Inflammatory macrophage treated with lipopolysaccharide for 4 hours (primary cell): ENCODE measurements at places on chromosomes 7 and 10.

GRCh38 chr10:44786286-44786850 is 124.8 kb upstream of the TMEM72 start:
- no peak for DNase-seq

DNA sequence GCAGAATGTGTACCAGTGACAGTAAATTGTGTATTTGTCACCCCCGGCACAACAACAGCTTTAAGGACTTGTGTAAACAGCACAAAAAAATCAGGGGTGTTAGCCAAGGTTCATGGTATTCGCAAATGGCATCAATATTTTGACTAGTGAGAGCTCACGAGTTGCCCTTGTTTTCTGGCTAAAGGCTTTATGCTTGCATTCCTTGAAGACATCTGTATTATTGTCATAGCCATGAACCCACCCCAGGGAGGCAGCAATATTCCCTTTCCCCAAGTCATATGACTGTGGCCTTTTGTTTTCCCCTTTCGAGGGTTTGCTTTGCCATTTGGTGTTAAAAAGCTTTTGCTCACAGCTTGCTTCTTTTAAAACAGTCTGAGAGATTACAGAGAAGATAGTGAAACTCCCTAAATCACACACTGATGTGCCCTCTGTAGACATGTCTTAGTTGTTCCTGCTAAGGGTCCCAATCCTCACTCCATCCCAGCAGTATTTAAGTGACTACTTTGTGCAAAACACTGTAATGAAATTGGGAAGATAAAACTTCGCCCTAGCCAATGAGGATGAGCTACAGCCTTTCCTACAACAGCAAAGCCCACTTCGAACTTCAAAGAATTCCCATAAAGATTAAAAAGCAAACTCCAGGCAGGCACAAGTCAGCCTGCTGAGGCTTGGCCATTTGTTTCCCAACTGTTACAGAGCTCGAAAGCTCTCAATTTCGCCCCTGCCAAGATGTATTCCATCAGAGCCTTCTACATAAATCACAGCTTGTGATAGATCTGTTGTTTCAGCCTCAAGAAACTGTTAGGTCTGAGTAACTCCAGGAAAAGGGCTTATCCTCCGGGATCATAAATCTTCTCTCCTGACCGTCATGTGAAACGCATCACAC is 172.3 kb downstream of the ADAM12 start:
- no peak for DNase-seq

DNA sequence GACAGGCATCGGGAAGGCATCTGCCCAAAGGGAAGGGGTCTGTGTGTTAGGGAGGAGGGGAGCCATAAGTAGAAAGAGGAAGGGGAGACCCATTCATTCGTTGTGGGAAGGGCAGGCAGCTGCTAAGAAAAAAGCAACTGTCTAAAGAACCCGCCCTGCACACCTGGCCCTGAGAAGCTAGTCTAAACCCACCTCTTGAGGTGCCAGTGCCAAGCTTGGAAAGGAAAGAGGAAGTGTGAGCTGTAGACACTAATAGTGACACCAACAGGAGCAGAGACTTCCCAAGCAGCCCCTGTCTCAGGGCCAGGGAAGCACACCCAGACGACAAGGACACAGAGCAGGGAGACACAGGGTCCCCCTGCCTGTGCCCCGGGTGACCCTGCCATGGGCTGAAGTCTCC is 40.8 kb upstream of the PRSS58 start:
- no peak for DNase-seq

GRCh38 chr10:132548106-132548823 is 10.7 kb downstream of the INPP5A start:
- no peak for DNase-seq

GRCh38 chr7:131188367-131189339 is 139.0 kb upstream of the MKLN1 start:
- peak; percentile 98 for DNase-seq

GRCh38 chr7:134737566-134738345 is 41.7 kb upstream of the CALD1 start:
- DNase-seq = peak; percentile 98

- DNase-seq = no peak
These were observed 200.6 kb downstream of the PTEN start for GRCh38 chr10:88063861-88064557.

- no peak for DNase-seq
These were observed 867.3 kb downstream of the TYW1 start for GRCh38 chr7:67863911-67864310.

DNA sequence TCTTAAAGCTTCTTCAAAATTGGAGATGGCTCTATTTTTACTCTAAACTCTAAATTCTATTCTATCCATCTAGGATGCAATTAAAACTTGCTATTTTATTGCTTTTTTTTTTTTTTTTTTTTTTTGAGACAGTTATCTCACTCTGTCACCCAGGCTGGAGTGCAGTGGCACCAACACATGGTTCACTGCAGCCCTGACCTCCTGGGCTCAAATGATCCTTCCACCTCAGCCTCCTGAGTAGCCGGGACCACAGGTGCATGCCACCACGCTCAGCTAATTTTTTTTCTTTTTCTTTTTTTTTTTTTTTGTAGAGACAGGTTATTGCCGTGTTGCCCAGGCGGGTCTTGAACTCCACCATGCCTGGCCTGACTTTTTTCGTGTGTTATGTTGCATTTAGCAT is 41.2 kb downstream of the DNAJC1 start:
- no peak for DNase-seq

GRCh38 chr10:20455774-20456173 is 441.3 kb downstream of the NEBL start:
- DNase-seq = no peak

DNA sequence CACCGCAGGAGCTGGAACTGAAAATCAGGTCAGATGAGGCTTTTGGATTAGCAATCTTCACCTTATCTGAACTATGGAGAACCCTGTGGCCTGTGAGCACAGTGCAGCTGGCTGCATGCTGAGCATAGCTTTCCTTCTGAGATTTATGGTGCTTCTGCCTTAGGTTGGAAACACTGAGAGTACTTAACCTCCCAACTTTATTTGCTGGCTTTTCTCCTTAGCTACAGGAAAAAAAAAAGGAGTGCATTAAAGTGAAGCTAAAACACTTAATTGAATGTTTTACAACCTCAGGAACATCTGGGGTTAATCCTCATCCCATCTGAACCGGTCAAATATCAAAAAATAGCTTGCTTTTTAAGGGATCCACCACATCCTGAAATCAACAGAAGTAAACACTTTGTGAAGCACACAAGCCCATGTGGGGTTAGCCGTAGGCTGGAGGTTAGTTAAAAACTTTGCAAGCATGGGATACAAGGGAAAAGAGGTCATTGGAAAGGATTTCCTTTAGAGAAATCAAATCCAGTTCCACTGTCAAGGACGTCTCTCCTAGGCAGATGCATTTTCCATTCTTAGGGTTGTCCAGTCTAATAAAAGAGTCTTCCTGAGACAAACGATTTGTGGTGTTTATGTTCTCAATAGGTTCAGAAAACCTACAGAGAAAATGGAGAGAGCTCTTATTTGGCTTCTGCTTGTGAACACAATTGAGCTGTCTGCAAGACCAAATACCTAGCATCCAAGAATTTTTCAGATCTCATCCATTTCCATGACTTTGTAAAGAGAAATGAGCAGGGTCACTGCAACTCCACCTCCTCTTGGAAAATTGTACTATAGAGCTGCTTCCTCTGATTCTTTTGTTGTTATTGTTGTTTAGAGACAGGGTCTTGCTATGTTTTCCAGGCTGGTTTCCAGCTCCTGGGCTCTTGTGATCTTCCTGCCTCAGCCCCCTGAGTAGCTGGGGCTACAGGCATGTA is 470.4 kb upstream of the IGFBP3 start:
- no peak for DNase-seq

DNA sequence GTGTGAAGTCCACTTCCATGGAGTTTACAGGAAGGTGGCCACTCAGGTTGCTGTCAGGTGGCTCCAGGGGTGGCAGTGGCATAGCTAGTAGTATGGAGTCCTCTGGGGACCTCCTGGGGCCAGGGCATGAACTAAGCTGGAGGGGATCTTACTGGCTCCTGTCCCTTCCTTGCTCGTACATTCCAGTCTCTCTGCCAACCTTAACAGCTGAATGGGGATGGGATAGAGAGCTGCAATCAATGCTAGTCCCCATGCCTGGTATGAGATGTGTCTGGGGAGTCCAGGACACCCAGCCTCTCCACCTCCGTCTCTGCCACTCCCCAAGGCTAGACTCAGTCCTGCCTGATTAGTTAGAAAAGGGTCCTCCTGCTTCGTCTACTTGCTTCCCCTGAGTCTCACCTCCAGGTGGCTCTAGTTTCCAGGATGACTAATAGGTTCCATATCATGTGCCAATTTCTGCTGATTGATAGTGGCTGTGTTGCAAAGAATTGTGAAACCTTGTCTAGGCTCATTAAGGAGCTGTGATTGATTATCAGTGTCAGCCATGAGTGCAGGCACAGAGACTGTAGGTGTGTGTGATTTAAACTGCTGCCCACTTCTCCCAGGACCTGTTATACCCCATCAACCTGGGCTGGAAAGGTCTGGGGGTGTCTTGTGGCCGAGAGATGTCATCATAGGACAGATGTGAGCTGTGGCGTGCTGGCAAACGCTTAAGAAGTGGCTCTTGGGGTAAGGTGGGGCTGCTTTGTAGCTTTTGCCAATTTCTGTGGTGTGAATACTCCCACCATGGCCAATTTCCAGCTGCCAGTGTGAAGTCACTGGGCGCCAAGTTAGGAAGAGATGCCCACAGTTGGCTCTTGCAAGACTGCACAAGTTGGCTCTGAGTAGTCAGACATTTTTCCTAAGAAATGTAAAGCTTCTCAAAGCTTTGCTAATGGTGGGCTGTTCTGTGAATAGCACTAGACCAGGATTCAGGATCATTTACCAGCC is 59.8 kb downstream of the COL13A1 start:
- no peak for DNase-seq

- no peak for DNase-seq
These were observed 22.0 kb upstream of the ELFN1 start for GRCh38 chr7:1647961-1648672.

GRCh38 chr7:156840134-156840533 is 52.8 kb downstream of the LMBR1 start:
- DNase-seq = no peak

DNA sequence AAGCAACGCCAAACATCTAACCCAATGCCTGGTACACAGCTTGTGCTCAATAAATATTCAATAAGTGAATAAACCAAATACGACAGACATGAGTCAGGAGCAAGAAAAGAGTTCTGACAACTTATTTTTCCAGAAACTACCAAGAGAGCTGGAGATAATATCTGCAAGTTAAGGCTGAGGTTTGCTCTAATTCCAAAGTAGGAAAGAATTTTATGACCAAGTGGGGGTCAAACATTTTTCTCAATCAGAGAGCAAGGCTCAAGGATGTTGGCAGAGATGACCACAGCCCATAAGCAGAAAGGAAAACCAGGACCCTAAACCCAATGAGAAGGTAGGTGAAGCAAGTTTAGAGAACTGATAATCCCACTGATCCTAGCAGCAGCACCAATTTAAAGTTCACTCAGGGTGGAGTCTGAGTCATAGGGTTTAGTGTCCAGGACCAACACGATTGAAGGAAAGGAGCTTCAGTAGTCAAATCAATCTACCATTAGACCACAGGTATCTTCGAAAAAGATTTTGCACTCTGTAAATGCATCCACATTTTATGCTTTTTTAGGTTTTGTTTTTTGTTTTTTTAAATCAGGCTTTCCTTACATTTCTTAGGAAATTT is 49.3 kb upstream of the KCNIP2 start:
- no peak for DNase-seq

DNA sequence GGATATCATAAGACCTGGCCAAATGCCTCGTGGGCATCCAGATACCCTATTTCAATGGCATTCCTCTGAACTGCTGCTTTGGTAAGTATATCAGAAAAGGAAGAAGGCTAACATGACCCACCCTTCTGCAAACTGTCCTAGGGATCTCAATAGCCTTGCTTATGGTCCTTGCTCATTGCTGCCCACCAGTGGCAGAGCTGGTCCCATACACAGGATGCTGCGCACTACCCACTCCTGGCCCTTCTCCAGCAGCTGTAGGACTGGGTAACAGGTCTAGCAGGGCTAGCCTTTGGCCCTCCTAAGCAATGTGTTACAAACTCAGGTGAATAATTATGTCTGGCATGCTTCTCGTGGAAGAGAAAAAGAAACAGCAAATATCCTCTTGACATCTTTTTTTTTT is 72.5 kb downstream of the C10orf90 start:
- DNase-seq = peak; percentile 16

GRCh38 chr10:121598263-121599249 is at the start of gene FGFR2:
Gene FGFR2, minus strand, starts transcription at chr10:121598444. Its CDS starts 4,627 bp downstream, at chr10:121593817.
- DNase-seq = no peak
